ENCODE measurements at places on chromosomes 6 and 20.

GRCh38 chr6:10141746-10142443 lies 273.0 kb downstream of the TFAP2A start:
- H3K4me3 ChIP-seq: no peak overlapping the region
- H3K27me3 ChIP-seq: no peaks in the 10 kb centered on the region
- no peaks in the 10 kb centered on the region for H3K4me1 ChIP-seq

DNA sequence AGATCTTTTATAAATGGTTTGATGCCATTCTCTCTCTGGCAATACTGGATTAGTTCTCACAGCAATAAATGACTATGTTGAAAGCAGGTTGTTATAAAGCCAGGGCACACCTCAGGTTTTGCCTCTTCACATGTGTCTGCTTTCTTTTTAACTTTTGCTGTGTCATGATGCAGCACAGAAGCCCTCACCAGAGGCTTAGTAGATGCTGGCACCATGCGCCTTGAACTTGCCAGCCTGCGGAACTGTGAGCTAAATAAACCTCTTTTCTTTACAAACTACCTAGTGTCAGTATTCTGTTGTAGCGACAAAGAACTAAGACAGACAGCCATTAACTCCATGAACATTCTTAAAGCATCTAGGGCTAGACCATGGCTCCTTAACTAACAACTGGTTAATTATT lies 15.3 kb upstream of the GPR63 start:
- no peak for DNase-seq
- no peak overlapping the region for H3K27ac ChIP-seq
- peaks cover 3% of the 10 kb centered on the region for H3K27me3 ChIP-seq
- H3K4me1 ChIP-seq: no peaks in the 10 kb centered on the region
- no peaks in the 10 kb centered on the region for H3K36me3 ChIP-seq

- no peak for DNase-seq
- no peak overlapping the region for H3K27ac ChIP-seq
- no peaks in the 10 kb centered on the region for H3K27me3 ChIP-seq
Observed at GRCh38 chr6:21597801-21598673, 4.5 kb downstream of the SOX4 start.

- no peak overlapping the region for H3K4me3 ChIP-seq
- no peaks in the 10 kb centered on the region for H3K36me3 ChIP-seq
- H3K4me1 ChIP-seq: peaks cover 1% of the 10 kb centered on the region
- no peaks in the 10 kb centered on the region for H3K27me3 ChIP-seq
- H3K27ac ChIP-seq: no peak overlapping the region
Observed at GRCh38 chr20:13458860-13459451, 179.8 kb downstream of the TASP1 start.

DNA sequence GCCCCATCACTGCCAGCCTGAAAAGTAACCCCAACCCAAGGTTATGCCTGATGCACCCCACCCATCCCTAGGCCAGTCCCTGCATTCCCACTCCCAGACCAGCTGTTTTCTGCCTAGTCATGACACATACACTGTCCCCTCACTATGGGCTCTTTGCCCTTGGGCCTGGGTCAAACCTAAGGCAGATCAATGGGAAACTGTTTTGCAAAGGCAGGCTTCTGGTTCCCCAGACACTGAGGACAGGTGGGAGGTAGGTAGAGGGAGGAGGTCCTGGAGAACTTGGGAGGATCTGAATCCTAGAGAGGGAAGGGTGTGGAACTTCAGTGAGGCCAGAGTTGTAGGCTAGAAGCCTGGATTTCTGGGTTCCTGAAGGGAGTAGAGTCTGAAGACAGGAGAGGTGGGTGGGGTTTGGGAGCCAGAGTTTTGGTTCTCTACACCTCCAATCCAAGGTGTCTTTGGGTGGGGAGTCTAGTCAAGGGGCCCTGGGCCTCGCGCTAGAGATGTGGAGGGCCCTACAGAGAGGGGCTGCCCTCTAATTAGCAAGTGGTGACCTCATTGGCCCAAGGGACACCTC lies 2.0 kb downstream of the CLIC1 start:
- H3K27me3 ChIP-seq: no peaks in the 10 kb centered on the region
- peak; percentile 57 for DNase-seq
- peaks cover 29% of the 10 kb centered on the region for H3K4me1 ChIP-seq
- H3K4me3 ChIP-seq: peak overlapping the region; percentile 90
- H3K27ac ChIP-seq: no peak overlapping the region

- no peak for DNase-seq
- peaks cover 5% of the 10 kb centered on the region for H3K27me3 ChIP-seq
- H3K4me3 ChIP-seq: no peak overlapping the region
- no peak overlapping the region for H3K27ac ChIP-seq
- peaks cover 39% of the 10 kb centered on the region for H3K4me1 ChIP-seq
Observed at GRCh38 chr6:35725081-35725708, 11.6 kb upstream of the ARMC12 start.

Data from neuronal stem cell (in vitro differentiated cells).